ENCODE measurements at places on chromosomes 2 and 18.
A peak's percentile ranks its signal among the peaks of the same experiment; 100 is the strongest.

- no peak for DNase-seq
Observed at GRCh38 chr2:204022550-204022949, 86.0 kb downstream of the ICOS start.

- DNase-seq = no peak
Observed at GRCh38 chr2:185663811-185664210, 74.8 kb upstream of the FSIP2 start.

DNA sequence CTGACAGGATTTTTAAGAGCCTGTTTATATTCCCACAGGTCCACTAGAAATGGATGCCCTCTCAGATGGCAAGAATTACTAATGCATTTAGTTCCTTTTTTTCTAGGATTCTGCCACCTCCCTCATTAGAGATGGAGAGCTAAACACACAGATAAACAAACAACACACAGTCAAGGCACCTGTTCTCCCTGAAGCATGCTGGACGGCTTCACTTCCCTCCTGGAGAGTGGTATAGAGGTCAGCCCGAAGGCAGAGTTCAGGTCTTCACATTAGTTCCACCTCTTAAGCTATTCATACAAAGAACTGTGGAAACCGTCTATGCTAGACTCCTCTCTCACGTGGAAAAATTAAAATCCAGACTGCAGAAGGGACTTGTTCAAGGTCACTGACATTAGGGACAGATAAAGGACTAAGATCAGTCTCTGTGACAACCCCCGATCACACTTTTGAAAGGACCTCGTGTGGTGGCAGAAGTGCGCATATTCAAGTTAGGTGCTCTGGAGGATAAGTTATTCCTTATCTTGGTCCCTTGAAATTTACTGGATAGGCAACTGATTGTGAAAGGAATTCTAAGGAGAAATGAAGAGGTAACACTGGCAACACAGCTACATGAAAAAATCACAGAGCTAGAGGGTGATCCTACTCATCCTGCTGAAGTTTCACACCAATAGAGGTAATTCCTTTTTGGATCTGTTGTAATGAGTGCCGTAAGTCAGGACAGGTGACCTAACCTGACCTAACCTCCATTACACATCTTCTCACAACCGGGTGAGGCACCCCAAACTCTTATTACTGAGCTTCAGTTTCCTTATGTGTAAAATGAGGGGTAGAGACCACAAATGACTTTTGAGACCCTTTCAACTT, 75.1 kb downstream of the SPRED2 start:
- DNase-seq = no peak

DNA sequence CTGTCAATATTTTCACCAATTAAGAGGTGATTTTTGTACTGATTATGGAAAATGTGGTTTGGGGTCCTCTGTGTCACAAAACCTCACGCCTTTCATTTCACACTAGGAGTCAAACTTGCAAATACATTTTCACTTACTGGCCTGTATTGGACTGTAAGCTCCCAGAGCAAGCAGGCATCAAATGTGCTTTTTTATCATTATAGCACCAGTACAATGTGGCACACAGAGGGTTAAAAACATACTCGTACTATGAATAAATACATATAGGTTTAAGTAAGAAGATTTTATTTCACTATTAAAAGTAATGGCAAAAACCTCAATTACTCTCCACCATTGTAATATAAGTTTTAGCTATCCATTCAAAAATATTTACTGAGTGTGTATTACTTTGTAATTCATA, 56.7 kb downstream of the ABCB11 start:
- no peak for DNase-seq

- DNase-seq = no peak
Observed at GRCh38 chr18:32618546-32618945, 147.9 kb upstream of the GAREM1 start.

GRCh38 chr18:37516361-37516853, 49.2 kb downstream of the CELF4 start:
- DNase-seq = no peak

DNA sequence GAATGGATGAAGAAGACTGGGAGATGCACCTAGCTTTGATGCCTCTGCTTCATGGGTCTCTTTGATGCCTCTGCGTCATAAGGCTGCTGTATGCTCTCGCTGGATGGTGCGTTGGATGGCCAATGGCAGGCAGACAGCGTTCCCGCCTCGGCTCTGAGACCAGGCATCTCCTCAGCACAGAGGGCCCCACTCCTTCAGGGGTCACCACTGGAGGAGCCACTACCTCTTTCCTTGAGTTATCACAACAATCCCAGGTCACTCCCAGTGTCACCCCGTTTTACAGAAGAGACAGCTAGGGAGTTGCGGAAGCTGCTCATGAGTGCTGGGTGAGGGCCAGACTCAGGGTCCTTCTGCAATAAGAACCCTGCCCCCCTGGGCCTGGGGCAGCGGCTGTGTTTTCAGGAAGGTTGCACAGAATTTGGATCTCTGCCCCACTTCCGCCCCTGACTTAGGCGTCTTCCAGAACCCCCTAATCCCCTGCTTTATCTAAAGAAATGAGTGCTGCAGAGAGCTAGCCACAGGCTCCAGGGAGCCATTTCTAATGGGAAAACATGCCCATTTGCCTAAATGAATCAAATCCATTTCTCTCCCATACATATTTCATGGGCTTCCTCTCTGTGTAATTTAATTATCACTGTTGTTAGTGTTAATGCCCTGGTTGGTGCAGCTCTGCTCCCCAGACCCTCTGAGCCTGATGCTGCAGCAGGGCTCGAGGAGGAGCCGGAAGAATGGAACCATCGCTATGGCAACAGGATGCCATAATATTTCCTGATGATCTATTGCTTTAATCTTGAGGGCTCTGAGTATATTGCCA, 131.8 kb upstream of the HS6ST1 start:
- no peak for DNase-seq

GRCh38 chr2:227627769-227628168, 10.5 kb downstream of the SCYGR4 start:
- DNase-seq = no peak

GRCh38 chr2:20156836-20157192, 68.1 kb downstream of the SDC1 start:
- DNase-seq = no peak

DNA sequence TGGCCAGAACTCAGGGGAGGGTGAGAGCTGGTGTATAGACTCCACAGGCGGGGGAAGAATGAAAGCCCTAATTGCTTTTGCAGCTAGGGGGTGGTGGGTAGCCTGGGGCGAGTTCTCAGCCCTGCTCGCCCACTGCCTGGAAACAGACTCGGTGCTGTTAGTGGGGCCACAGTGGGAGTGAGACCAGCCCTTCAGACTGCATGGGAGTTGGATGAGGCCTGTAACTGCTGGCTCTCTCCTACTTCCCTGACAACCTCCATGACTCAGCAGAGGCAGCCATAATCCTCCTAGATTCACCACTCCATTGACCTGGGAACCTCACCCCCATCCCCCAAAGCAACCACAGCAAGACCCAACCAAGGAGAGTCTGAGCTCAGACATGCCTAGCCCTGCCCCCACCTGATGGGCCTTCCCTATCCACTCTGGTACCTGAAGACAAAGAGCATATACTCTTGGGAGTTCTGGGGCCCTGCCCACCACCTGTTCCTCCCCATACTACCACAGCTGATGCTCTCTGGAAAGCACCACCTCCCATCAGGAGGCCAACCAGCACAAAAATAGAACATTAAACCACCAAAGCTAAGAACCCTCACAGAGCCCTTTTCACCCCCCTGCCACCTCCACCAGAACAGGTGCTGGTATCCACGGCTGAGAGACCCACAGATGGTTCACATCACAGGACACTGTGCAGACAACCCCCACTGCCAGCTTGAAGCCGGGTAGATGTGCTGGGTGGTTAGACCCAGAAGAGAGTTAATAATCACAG, 226.3 kb downstream of the EIPR1 start:
- no peak for DNase-seq

DNA sequence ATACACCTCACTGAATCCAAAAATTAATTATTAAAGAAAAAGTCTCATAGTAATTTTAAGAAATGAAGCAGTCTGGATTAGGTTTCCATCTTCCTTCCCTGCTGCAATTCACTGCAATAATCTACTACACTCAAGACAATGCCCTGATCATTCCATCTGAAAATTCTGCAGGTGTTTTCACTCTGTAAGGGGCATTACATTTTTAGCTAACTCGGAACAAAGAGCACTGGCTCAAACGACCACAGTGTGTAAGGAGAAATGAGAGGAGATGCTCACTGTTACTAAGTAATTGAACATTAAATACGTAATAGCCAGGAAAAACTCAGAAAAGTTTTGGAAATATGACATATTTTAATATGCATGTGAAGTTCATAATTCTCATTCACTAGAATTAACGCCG, 1.3 kb downstream of the B4GALT6 start:
- no peak for DNase-seq

DNA sequence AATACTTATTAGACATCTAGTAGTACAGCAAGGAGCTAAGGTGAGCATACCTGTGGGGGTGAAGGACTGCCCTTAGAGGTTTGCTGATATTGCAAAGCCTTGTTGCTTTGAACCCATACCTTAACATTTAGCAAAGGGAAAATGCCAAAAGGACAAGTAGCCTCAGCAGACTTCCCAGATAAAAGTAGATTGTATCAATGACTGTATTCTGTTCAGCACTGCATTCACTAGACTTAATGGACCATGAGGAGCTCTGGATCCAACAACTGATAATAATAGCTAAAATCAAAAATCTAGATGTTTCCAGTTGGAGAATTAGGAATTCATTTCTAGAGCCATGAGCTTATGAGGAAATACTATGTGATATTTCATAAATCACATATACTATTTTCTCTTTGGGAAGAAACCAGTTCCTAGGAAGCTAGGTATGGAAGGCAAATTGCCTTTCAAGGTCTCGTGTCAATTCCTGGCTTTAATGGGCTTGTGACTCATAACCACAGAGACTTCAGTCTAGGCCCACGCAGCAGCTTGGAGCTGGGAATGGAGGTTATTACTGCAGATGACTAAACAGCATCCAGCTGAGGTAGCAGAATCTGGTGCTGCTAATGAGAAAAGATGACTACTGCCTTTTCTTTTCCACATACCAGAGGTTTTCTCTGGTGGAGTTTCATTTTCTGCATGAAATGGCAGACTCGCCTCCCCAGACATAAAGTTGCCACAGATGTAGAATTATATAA, 191.2 kb upstream of the NABP1 start:
- no peak for DNase-seq

- no peak for DNase-seq
Observed at GRCh38 chr18:55494441-55494840, 93.6 kb downstream of the TCF4 start.

DNA sequence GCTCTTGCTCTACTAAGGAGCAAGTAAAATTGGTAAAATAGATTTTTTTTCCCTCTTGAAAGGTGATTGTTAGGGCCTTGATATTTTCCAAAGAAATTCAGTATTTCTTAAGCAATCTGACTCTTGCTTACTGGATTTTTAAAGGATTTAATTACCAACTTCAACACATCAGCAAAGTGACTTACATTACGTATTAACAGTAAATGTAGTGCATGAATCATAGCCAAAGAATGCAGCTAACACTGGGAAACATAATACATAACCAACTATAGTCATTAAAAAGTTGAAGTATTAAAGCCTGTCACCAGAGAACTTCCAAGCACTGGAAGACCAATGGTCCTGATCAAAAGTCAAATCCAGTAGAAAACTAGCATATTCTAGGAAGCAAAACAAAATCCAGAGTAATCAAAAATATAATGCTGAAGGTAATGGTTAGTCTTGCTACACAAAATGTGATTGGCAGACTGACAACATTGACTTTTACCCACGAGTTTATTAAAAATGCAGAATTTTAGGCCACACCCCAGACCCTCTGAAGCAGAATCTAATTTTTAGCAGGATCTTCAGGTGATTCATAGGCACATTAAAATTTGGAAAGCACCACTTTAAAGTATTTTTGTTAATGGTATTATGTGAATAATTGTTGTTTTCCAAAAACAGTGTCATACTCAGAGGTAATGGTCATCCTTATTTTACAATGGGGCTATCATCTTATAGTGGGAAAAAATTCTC, 31.8 kb upstream of the CAVIN2 start:
- DNase-seq = no peak

DNA sequence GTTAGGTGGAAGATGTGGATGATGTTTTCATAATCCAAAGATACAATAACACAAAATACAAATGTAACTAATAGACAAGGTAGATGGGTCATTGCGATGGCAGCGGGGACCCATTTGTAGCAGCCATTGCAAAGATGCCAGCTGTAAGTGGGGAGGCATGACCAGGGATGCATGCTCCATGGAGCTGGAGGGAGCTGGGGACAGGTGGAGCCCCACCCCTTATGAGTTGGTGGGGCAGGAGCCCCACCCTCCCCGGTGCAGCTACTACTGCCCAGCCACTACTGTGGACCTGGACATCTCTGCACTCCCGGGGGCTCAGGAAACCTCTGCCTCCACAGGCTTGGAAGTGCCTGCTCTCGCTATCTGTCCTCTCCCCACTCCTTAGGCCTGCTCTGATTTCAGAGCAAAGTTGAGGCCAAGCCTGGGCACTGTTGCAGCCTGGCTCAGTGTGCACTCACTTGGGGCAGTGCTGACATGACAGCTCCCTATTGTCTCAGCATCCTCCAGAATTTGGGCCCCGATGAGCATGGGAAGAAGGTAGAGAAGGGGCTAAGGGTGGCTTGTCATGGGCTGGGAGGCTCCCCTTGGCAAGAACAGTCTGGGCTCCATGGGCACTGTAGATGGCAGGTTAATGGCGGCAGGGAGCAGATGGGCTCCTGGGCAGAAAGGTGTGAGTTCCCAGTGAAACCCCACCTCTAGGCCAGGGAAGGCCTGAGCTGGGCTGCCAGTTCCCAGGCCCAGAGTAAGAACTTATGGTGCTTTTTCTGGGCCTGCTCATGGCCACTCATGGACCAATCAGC, 81.1 kb downstream of the ZNF804A start:
- no peak for DNase-seq

DNA sequence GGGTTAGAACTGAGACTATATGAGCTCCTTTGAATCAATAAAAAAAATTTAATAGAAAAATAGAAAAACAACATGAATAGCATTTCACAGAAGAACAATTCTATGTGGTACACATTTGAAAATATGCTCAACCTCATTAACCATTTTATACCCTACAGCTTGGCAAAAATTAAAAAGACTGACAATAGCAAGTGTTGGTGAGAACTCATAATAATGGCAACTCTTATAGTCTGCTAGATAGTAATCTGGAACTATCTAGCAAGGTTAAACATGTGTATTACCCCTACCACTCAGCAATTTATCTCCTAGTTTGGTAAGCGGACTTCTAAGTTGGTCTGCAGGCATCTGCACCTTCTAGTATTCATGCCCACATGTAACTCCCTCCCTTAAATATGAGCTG, 67.8 kb downstream of the CYBRD1 start:
- no peak for DNase-seq

GRCh38 chr2:227349989-227350612, 25.1 kb downstream of the MFF start:
- no peak for DNase-seq

GRCh38 chr2:43178602-43179542, 47.5 kb downstream of the ZFP36L2 start:
- peak; percentile 41 for DNase-seq

GRCh38 chr18:48656582-48656981, 117.8 kb downstream of the CTIF start:
- DNase-seq = no peak

DNA sequence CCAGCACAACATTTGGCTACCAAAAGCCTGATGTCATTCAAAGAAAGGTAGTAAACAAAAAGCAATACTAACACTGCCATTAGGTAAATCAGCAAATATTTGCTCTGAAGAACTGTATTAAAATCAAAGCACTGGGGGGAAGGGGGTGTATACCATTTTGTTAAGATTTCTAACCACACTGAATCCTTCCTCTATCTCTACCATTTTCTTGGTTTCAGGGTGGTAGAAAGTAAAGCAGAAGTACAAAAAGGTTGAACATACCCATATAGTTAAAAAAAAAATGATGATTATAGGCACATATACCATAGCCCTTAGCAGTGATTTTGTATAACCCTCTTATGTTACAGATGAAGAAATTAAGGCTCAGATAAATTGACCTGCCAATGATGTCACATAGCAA, 437.6 kb downstream of the ZEB2 start:
- no peak for DNase-seq

Measured in activated CD4-positive, alpha-beta T cell treated with anti-CD3 and anti-CD28 coated beads, Interleukin-2, amount 10 ng/mL, durations not matched to agents 7 days and 5 days (primary cell).